ENCODE measurements at places on chromosomes 3 and 15.

GRCh38 chr15:89898146-89898545, 4.4 kb upstream of the AP3S2 start:
- no peak for DNase-seq

DNA sequence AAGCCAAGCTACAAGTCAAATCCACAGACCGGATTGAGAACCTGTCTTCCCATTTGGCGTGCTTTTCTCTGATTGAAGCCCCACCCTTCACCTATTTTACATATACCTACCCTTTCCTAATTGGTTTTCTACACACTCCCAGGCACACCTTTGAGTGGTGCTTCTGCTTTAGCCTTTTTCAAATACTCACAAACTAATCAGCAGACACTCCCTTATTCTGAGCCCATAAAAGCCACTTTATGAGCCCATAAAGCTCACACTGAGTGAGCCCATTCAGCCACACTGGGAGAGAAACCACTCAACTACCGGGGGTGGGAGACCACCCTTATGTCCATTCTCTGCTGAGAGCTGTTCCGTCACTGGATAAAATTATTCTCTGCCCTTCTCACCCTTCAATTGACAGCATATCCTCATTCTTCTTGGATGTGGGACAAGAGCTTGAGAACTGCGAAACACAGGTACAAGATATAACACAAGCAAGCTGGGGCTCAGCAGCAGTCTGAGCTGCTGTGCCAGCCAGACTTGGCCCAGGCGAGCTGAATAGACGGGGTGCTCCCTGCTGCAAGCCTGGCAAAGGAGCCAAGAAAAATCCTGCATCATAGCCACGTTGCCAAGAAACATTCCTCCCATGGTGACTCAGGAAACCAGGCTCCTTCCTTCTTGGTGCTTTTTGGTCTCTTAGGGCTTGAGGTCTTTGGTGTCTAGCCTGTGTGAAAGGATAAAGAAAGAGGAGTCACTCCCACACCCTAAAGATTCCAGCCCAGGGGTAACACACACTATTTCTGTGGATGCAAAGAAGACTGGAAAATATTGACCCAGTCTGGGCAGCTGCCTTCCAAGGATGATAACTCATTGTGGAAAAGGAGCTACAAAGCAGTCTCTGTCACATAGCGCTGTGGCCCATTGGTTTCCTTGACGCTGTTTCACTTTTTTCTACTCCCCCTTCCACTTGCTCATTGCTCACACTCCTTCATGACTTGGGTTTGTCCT, 609.7 kb downstream of the MCTP2 start:
- DNase-seq, result no peak

- no peak for DNase-seq
These were observed 10.5 kb upstream of the PRKCD start for GRCh38 chr3:53150247-53151085.

DNA sequence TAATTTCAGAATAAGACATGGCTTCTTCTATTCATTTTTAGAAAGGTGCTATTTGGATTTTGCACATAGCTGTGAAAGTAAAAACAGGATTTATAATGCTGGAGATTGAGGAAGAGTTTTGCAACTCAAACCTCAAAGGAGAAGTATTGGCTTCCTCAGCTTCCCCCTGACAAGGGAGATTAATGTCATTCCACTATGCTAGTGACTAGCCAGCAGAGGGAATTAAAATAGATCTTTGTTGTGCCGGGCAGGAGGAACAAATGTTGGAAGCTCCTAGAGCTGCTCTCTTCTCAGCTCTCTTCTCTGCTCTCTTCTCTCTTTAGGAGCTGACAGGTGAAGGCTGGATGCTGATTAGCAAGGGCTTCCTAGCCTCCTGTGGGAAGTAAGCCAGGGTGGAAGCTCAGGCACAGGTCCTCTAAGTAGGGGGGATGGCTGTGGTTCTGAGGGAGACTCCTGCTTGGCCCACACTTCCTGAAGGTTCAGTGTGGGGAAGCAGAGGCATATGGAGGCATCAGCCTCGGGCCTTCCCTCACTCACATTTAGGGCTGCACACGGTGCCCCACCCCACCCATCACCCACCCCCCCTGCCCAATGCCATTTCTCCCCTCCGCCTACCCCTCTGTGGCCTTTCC, 29.6 kb downstream of the CX3CR1 start:
- DNase-seq, result no peak

- no peak for DNase-seq
These were observed 27.7 kb downstream of the C15orf39 start for GRCh38 chr15:75229191-75230015.

- DNase-seq, result no peak
These were observed 683.5 kb downstream of the NTRK3 start for GRCh38 chr15:87573039-87573438.

- DNase-seq, result no peak
These were observed 308.1 kb upstream of the COL8A1 start for GRCh38 chr3:99330281-99330680.

- no peak for DNase-seq
These were observed 224.9 kb upstream of the COL8A1 start for GRCh38 chr3:99413504-99413903.

DNA sequence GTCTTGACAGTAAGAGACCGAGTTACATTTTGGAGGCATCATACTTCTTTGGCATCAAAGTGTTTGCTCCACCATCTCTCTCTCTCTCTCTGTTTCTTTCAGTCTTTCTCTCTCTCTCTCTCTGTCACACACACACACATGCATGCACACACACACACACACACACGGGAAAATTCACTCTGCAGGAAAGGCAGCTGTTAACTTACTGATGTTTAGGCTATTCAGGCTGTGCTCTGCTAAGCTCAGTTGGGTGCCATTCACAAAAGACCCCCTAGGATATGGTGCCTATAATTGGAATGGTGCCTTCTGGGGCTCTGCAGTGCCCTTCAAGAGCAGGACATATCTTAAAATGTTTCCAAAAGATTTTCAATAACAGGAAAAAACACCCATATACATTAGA, 78.2 kb downstream of the KCNH8 start:
- no peak for DNase-seq

GRCh38 chr3:177314897-177315296, 117.6 kb upstream of the TBL1XR1 start:
- DNase-seq, result no peak

GRCh38 chr3:138374573-138375134, 26.3 kb downstream of the MRAS start:
- no peak for DNase-seq

GRCh38 chr15:93274257-93274656, 185.2 kb upstream of the RGMA start:
- DNase-seq, result no peak

DNA sequence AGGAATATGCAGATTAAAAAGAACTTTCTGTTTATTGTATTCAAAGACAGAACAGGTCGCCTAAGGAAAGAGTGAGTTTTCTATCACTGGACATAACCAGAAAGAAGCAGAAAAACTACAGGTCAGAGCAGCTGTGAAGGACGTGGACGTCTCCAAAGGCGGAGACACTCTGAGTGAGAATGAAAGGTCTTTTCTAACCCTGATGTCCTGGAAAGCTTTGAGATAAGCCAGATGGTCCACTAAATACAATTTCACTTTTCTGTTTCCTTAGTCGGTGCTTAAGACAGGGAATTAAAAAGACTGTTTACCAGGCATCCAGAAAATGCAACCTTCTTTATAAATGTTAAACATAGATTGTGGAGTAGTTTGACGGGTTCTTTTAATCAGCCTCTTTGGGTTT, 360.4 kb downstream of the FGF12 start:
- no peak for DNase-seq

GRCh38 chr3:143035466-143036211, 34.3 kb downstream of the U2SURP start:
- DNase-seq, result no peak

- DNase-seq, result no peak
These were observed 612.2 kb downstream of the ZIC1 start for GRCh38 chr3:148021381-148021780.

DNA sequence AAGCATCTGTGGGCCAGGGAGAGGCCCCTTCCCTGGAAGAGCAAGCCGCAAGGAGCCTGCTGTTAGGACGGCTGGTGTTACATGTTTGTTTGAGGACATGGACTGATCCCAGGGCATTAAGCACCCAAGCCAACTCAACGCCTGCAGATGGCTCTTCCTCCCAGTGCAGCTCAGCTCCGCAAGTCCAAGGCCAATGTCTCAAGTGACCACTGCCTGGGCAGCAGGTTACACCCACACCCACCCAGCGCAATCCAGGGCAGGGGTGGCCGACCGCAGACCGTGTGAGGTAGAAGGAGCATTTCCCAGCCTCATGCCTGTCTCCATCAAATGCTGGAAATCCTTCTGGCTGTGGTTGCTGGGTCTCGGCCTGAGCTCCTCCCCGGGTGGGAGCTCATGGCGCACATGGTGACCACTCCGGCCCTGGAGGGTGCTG, 14.5 kb downstream of the GP5 start:
- DNase-seq, result no peak

- DNase-seq, result no peak
These were observed 513.4 kb downstream of the FHIT start for GRCh38 chr3:60737633-60738399.

DNA sequence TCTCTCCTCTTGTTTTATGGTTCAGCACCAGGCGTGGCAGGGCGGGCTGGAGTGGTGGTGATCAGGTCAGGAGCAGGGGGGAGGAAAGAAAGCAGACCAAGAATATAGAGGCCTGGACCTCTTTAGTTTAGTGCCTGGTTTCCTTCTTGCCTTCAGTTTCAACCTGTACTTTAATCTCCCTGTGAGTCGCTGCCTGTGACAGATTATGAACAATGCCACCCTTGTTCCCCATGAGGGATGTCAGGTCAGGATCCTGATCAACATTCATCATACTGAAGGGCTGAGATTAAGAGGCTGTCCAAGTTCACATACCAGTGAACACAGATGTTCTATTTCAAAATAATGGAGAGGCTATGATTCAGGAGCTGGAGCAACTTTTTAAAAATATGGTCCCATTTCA, 11.4 kb downstream of the ENTPD3 start:
- DNase-seq, result no peak

DNA sequence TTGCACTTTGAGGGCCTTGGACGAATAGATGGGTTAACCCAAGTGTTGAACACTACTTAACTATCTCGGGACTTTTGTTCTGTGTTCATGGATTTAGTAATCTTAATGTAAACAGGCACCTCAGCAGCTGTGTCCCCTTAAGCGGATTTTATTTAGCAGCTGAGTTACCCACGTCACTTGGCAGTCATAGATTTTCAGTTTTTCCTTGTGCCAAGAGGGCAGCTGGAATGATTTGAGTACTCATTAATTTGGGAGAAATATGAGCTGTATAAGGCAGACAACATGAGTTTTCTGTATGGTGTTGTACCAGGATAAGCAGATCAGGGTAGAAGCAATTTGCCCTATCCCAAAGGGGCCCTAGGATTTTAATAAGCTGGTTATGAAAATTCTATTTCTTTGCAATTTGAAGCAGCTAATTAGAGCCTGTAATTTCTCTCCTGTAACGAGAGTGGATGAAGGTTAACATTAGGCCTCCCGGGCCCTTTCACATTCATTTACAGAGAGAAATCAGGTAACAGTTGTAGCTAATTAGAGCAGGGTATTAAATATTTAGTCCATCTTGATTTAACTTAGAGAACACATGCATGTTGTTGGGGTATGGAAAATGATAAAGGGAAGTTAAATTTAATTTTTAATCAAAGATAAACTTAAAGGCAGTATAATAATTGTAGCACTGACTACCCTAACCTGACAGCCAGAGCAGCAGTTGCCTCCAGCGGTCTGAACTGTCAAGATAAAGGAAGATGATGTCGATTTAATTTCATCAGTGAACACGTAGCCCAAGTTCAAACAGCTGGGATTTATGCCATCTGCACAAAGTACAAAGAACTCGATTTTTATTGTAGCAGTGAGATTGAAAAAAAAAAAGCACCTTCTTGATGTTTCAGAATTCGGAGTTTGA, 194.5 kb downstream of the LRTM1 start:
- no peak for DNase-seq

DNA sequence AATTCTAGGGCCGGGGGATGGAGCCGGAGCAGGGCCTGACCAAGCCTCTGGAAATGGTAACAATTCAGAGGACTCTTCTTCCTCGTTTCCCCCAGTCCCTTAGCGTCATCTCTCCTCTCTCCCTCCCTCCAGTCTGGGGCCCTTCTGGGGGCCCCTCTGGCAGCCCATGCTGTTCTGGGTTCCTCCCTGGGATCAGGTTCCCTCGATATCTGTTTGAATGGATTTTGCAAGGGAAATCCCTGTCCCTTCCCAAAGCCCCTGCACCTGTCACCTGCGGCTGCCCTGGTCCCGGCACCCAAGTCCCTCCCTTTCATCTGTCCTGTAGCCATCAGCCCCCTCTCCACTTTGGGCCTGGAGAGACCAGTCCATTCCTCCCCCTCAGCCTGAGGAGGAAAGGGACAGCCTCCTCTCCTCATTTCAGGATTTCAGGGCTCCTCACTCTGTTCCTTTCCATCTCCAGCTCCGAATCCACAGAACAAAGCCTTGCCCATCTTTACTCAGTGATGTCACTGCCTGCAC, 1.7 kb upstream of the PLCB2 start:
- DNase-seq, result no peak

GRCh38 chr3:5426094-5426883, 238.8 kb downstream of the EDEM1 start:
- peak; percentile 43 for DNase-seq

GRCh38 chr3:58492494-58492905, 604 bp downstream of the KCTD6 start:
- DNase-seq, result peak; percentile 30

DNA sequence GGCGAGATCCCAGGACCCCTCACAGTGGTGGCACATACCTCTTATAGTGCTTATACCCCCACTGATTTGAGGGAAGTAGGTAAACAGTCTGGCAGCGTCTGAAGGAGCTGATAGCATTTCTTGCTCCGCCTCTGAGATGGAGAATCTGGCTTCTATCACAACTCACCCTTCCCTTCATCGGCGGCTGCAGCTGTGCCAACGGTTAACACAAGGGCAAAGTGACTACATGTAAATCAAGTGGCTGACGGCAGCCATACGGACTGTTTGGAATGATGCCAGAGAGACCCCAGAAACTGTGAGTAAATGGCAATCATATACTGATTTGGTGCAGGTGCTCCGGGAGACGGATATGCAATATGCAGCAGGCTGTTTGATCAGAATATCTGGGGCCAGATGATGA, 66.8 kb upstream of the UNC13C start:
- DNase-seq, result no peak

- DNase-seq, result no peak
These were observed 213.8 kb upstream of the STAC start for GRCh38 chr3:36166477-36166876.

DNA sequence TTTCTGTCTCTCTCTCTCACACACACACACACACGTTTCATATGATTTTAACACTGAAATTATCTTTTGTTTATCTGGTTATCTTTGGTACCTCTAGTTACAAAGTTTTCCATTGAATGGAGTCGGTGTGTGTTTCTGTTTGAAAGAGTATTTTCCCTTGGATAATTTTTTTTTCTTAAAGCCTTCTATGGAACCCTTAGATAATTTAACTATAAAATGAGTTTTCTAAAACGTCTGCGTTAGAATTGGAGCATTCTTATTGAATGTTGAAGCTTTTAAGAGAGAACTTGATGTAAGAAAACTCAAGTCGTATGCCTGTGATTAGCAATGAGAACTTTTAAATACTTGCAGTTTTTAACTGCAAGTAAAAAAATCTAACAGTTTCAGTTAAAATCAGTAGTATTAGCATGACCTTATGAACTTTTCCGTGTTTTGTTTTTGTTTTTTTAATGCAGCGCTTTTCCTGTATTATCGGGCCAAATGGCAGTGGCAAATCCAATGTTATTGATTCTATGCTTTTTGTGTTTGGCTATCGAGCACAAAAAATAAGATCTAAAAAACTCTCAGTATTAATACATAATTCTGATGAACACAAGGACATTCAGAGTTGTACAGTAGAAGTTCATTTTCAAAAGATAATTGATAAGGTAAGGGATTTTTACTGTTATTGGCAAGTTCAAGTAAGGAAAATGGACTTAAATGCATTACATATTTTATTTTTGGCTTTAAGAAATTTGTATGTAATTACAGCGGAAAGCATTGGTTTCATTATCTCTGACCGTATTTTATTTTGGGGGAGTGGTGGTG, 3.0 kb downstream of the SMC4 start:
- no peak for DNase-seq
